D341Med (cell line): ENCODE measurements at places on chromosomes 1 and 21.

- DNase-seq = no peak
Observed at GRCh38 chr21:40717028-40717427, 129.9 kb downstream of the DSCAM start.

- peak; percentile 24 for DNase-seq
Observed at GRCh38 chr1:97976801-97977200, 56.0 kb upstream of the DPYD start.

GRCh38 chr1:204075139-204075521 lies 2.2 kb downstream of the SOX13 start:
- peak; percentile 54 for DNase-seq

- peak; percentile 67 for DNase-seq
Observed at GRCh38 chr1:10677491-10678391, 118.7 kb downstream of the CASZ1 start.

DNA sequence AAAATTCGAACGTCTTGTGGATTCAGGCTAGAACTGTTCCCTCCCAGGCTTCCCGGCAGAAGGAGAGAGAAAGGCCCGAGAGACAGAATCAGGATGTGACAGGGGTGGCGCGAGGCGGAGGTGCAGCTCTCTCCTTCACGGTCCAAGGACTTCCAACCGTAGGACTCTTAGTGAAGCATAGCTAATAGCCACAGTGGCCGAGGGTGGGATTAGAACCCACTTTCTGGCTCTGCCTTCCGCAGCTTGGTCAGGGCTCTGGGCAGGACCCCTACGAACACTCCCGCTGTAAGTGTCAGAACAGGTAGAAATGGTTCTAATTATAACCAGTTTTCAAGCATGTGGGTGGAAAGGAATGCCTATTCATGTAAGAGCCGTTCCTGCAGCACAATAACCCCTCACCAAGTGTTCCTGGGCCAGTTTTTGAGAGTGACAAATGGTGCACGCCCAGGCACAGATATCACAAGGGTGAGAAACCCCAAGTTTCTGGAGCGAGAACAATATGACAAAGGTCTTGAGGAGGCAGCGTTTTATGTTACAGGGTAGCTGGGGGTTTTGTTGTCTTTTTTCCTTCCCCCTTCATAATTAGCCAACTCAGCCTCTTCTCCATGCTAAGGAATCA lies 86.4 kb downstream of the SYF2 start:
- DNase-seq = no peak

GRCh38 chr1:160101037-160101716 lies 2.8 kb upstream of the IGSF8 start:
- peak; percentile 91 for DNase-seq

GRCh38 chr1:230568008-230568407 lies 74.3 kb upstream of the COG2 start:
- peak; percentile 48 for DNase-seq

GRCh38 chr1:2469103-2469940 lies 6.8 kb upstream of the PLCH2 start:
- DNase-seq = no peak

GRCh38 chr1:226558036-226558650 lies 9.6 kb downstream of the STUM start:
- no peak for DNase-seq

- no peak for DNase-seq
Observed at GRCh38 chr1:19517017-19517416, 31.7 kb upstream of the CAPZB start.

- DNase-seq = no peak
Observed at GRCh38 chr1:3264456-3264855, 190.0 kb upstream of the ARHGEF16 start.

DNA sequence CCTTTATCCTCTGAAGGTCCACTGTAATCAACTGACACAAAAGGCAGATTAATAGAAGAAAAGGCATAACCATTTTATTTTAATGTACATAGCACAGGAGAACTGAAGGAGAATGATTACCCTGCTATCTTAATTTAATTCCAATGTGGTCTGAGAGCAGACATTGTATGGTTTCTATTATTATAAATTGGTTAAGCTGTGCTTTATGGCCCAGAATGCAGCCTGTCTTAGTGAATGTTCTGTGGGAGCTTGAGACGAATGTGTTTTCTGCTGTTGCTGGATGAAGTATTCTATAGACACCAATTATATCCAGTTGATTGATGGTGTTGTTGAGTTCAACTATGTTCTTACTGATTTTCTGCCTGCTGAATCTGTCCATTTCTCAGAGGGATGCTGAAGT lies 25.0 kb upstream of the SLC2A1 start:
- no peak for DNase-seq

GRCh38 chr21:45591619-45592207 lies 49.5 kb upstream of the SLC19A1 start:
- no peak for DNase-seq

- DNase-seq = no peak
Observed at GRCh38 chr1:912740-913301, 10.9 kb upstream of the SAMD11 start.

- no peak for DNase-seq
Observed at GRCh38 chr1:15460708-15461095, 4.2 kb downstream of the CELA2A start.

- DNase-seq = no peak
Observed at GRCh38 chr1:164561472-164561871, 2.5 kb downstream of the PBX1 start.

DNA sequence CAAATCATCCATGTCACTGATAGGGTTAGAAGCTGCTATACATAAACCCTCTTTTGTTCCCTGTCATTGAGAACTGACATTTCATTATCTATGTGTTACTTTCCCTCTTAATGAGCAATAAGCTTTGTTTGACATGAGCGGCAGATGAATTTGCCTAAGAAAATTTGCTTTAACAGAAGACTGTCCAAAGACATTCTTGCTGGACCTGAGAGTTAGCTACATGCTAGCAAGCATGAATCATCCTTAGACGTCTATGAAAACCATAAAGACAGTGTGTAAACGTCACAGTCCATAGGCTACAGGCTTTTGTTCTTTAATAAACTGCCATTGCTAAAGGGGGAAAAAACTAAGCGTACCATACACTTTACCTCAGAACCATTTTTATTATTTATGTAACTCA lies 73.1 kb downstream of the TNFSF4 start:
- no peak for DNase-seq

- peak; percentile 79 for DNase-seq
Observed at GRCh38 chr1:37811027-37811655, 3.1 kb upstream of the YRDC start.

GRCh38 chr1:26858160-26858559 lies 4.8 kb upstream of the SFN start:
- no peak for DNase-seq

DNA sequence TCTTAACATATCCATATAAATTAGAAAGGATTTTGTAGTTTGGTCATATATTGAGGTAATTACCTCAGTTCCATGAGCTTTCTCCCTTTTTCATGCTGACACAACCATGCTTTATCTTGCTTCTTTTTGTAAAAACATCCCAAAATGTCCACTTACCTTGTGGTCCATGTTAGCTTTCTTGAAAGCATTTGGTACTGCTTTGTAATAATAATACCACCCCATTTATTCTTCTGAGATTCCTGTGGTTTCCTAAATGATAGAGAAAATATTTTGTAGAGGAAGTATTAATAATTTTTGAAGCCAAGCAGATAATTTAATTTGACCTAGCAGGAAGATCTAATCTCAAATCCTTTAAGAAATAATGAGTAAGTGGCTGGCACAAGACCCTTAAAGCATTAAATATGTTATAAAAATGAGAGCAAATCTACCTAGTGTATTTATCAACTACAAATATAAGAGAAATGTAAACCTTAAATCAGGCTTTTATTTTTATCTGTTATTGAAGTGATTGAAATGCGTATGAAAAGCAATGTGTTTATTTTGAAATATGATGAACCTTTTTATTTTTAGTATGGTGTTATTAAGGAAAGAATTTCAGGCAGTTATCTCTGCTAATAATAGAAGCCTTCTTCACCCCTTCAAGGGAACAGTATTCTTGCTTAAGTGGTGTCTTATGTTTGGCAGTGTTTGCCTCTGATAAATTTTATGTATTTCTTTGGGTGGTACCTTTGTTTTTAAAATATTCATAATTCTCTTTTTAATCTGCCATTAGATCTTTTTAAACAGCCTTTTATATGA lies 9.2 kb downstream of the PRKAA2 start:
- DNase-seq = no peak

DNA sequence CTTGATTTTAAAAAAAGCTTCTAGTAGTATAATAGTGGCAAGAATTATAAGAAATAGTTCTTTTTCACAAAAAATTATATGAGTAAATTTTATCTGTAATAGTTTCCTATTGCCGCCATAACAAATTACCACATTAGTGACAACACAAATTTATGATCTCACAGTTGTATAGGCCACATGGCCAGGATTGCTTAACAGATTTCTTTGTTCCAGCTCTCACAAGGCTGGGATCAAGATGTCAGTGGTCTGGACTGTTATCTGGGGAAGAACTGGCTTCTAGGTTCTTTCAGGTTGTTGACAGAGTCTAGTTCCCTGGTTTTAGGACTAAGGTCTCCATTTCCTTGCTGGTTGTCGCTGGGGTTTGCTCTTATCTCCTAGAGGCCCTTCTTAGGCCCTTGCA lies 236.4 kb downstream of the USP25 start:
- DNase-seq = peak; percentile 28

GRCh38 chr1:224815647-224816046 lies 113.8 kb upstream of the DNAH14 start:
- no peak for DNase-seq

GRCh38 chr1:112524986-112525385 lies 16.2 kb downstream of the WNT2B start:
- no peak for DNase-seq

GRCh38 chr1:241074507-241074906 lies 282.5 kb downstream of the RGS7 start:
- no peak for DNase-seq

DNA sequence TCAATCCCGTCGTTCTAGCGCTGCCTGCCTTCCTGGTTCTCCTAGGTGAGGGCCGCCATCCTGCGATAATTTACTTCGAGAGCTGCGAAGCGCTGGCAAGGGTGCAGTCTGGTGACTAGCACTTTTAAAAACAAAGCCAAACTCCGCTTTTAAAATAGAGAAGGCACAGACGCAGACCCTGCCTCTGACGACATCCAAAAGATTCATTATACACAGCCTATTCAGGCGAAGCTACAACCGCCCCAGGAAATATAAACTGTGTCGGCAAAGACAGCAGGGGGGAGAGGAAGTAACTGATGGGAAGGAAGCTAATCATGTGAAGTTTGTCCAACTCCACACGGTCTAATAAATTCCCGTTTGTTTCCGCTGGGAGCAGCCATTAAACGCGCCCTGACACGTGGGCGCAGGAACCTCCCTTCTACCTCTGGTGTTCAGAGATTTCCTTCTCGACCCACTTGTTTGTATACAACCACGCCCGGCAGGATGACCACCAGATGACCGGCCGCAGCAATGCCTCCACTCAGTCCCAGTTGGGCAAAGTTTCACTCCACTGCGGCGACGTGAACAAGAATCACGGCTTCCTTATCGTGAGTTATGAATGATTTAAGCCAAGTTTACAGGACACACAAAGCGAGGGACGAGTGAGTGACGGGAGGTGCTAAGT lies 1.3 kb downstream of the GNG12 start:
- peak; percentile 59 for DNase-seq

DNA sequence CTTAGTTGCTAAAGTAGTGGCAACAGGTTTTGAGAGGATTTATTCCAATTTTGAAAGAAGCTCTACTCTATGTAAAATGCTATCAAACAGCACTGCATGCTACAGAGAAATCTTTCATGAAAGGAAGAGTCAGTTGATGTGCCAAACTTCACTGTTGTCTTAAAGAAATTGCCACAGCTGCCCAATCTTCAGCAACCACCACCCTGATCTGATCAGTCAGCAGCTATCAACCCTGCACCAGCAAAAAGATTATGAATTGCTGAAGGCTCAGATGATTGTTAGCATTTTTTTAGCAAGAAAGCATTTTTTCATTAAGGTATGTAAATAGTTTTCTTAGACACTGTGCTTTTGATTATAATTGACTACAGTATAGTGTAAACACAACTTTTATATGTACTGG lies 49.6 kb downstream of the SLC9C2 start:
- DNase-seq = no peak

DNA sequence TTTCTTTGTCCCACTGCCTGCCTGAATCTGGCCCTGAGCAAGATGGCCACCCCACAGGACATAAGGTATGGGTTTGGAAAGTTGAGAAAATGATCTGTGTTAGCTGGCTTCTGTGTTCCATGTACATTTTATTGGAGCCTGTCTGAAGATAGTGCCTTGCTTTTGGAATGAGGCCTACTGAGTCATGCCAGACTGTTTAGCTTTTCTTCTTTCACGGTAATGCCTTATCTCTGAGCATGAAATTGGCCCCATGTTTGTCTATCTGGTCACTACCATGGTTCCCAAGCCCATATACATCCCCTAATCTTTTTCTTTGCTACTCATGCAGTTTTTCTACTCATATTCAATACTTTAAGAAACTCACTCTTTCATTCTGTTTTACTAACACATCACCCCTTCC lies 85.1 kb upstream of the LMO4 start:
- no peak for DNase-seq

DNA sequence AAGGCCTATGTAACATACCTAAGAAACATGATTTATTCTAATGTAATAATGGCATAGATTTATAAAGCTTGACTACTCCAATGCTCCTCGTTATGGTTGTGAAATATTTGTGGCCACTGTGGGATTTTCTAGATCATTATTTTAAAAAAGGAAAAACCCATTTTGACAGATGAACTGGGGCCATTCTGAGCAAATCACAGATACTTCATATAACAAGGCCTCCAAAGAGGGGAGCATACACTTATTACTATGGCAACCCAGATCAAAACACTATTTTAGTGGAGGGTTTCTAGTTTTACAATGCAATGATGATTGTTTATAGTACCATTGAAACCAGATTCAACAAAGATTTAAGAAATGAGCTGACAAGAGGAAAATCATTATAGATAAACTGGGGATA lies 346.6 kb downstream of the ZNF326 start:
- no peak for DNase-seq

- no peak for DNase-seq
Observed at GRCh38 chr1:109946511-109946910, 35.9 kb downstream of the CSF1 start.

- no peak for DNase-seq
Observed at GRCh38 chr1:39980555-39981313, 25.8 kb downstream of the MFSD2A start.

DNA sequence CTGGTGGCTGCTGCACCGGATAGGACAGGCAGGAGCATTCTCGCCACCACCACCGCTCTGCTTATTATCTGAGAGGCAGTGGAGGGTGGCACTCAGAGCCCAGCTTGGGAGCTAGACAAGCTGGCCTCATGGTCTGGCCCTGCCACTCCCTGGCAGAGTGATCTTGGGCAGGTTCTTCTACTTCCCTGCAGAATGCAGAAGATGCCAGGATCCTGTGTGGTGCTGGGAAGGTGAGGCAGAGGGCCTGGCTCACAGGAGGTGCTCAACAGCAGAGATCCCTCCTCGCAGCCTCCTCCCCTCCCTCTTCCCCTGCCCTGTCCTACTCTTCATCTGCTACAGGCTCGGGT lies 60.4 kb downstream of the ARHGEF10L start:
- DNase-seq = no peak

GRCh38 chr1:145893306-145894055 lies 7.8 kb upstream of the ANKRD35 start:
- DNase-seq = no peak
